ENCODE measurements at places on chromosomes 12 and 14.

DNA sequence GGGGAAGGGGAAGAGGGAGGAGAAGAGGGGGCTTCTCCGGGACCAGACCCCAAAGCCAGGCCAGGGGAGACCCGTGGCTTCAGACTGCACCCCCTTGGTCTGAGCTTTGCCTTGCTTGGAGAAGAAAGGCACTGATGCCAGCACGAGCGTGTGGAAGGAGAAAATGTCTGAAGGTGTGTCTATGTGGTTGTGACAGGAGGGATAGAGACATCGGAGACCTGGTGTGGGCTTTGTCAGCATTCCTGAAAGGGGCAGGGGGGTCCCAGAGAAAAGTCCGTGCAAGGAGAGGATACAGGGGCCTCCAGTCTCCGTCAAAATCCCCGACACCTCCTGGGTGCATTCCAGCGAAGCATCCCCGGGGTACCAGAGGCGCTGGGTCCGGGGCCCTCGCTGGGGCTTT lies 139.0 kb upstream of the LHX5 start:
- H3K4me1 ChIP-seq: no peaks in the 10 kb centered on the region
- H3K27ac ChIP-seq: no peak overlapping the region
- no peak overlapping the region for H3K4me3 ChIP-seq
- no peak for DNase-seq

DNA sequence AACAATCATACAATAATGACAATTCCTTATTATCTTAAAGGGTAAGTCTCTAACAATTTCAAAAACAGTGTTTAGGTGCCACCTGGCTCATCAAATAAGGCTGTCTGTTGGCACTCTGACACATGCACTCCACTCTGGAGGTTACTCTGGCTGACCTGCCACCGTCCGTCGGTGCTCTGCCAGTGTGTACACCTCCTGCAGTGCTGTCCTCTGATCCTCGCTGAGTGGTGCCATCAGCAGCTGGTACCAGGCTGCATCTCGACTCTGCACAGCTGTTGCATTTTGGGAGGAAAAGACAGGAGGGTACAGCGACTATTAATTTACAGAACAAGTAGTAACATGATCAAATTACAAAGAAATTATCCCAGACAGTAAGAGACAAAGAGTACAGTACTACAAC lies 63.9 kb downstream of the IPO8 start:
- peaks cover 6% of the 10 kb centered on the region for H3K4me1 ChIP-seq
- H3K27ac ChIP-seq: no peak overlapping the region
- H3K36me3 ChIP-seq: peaks cover 15% of the 10 kb centered on the region
- DNase-seq: no peak

GRCh38 chr14:104319491-104320241 lies 181.3 kb downstream of the KIF26A start:
- H3K27me3 ChIP-seq: peaks cover 8% of the 10 kb centered on the region
- no peak for DNase-seq
- H3K27ac ChIP-seq: no peak overlapping the region
- H3K4me1 ChIP-seq: no peaks in the 10 kb centered on the region
- H3K36me3 ChIP-seq: no peaks in the 10 kb centered on the region
- H3K4me3 ChIP-seq: no peak overlapping the region

- H3K4me3 ChIP-seq: peak overlapping the region; percentile 92
- no peaks in the 10 kb centered on the region for H3K36me3 ChIP-seq
- peak overlapping the region; percentile 94 for H3K27ac ChIP-seq
- H3K4me1 ChIP-seq: peaks cover 37% of the 10 kb centered on the region
- no peak for DNase-seq
Observed at GRCh38 chr12:123076604-123077297, 74.1 kb downstream of the PITPNM2 start.

- peak overlapping the region; percentile 64 for H3K27ac ChIP-seq
- DNase-seq: no peak
- H3K36me3 ChIP-seq: peaks cover 10% of the 10 kb centered on the region
- H3K4me1 ChIP-seq: peaks cover 12% of the 10 kb centered on the region
Observed at GRCh38 chr14:90301122-90301521, 30.6 kb downstream of the NRDE2 start.

DNA sequence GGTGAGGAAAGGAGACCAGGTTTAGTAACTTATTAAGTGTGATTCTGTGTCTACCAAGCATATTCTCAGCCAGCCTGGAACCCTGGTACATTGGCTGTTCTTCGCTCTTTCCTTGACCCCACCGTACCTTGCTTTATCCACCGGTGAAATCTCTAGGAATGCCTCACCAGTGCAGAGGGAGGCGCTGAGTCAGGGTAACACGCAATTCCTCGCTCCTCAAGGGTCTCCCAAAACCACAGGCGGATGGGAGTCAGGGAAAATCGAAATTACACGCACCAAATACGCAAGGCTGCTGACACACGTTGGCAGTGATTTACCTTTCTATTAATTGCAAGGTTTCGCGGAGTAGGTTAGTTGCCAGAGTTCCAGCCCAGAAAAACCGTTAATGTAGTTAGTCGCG lies 845 bp downstream of the L3HYPDH start:
- DNase-seq: no peak
- H3K36me3 ChIP-seq: peaks cover 3% of the 10 kb centered on the region
- peak overlapping the region; percentile 92 for H3K4me3 ChIP-seq
- no peaks in the 10 kb centered on the region for H3K27me3 ChIP-seq

All from T-helper 17 cell (primary cell).